Inflammatory macrophage treated with lipopolysaccharide for 4 hours (primary cell): ENCODE measurements at places on chromosomes 7 and 10.

- no peak for DNase-seq
These were observed 48.1 kb upstream of the GLCCI1 start for GRCh38 chr7:7920481-7920880.

- no peak for DNase-seq
These were observed 2.9 kb upstream of the GDI2 start for GRCh38 chr10:5816170-5816569.

DNA sequence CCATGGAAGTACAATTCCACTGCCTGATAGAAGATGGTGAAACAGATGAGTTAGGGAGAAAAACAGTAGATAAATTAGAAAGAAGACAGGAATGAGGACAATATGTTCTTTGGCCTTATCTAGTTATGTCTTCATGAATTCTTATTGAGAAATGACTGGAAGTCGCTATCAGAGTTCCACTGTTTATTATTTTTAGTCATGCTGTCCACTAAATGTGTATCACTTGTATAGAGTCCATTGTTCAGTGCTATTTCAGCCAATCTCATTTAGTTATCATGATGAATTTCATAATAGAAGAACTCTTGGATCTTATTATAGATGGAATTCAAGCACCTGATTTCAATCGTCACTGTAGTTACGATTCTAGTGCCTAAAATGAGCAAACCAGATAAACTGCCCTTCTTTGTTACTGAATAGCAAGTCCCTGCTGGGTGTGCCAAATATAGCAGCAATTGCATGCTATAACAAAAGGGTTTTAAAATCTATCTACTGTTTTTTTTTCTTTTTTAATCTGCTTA lies 177.7 kb upstream of the COL1A2 start:
- DNase-seq: no peak

- no peak for DNase-seq
These were observed 952 bp downstream of the SRRM3 start for GRCh38 chr7:76202666-76203030.

GRCh38 chr10:112491144-112491543 lies 44.1 kb downstream of the VTI1A start:
- DNase-seq: no peak

GRCh38 chr7:84191842-84192241 lies 2.7 kb downstream of the SEMA3A start:
- DNase-seq: no peak

- no peak for DNase-seq
These were observed 5.5 kb upstream of the CDHR1 start for GRCh38 chr10:84188815-84189214.

DNA sequence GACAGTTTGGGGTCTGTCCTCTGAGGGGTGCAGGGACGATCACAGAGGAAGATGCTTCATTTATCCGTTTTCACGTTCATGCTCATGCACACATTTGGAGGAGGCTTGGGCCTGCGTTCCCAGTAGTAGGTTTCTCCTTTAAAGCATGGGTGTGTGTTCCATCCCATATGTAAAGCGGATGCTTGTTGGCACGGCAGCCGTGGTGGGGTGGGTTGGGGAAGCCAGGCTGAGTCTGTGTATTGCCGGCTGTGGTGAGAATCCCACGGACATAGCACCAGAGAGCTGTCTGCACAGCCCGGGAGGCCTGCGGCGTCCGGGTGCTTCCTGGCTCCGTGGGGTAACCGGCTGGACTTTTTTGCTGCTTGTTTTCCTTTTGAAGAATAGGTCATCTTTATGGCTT lies 440 bp downstream of the JAKMIP3 start:
- no peak for DNase-seq
